ENCODE measurements at places on chromosomes 12 and 14. TPM values are rescaled to one million over a fixed set of nuclear protein-coding genes. Genes with fewer than 3 reads are reported as not detected.

- no peak for DNase-seq
These were observed 46.1 kb downstream of the RASSF3 start for GRCh38 chr12:64656429-64656828.

DNA sequence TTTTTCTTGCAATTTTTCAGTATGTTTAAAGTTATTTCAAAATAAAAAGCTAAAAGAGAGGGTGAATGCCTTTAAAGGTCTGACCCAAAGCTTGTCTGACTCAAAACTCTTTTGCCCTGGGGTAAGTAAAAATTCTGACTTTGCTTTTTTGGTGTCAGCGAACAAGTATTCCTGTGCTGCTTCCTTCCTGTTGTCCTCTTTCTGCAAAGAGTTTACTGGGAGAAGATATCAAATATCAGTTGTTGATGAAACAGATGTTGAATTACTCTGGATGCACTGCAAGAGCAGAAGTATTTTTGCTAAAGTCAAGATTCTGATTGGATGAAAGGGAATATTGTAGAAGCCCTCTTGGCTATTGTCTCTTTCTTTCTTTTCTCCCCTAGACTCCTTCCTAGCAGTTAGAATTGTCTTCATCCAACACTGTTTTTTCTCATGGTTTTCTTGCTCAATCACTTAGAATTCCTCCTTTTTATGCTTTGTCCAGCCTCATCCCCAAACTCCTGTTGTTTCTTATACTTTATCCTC, 62.0 kb downstream of the DACT1 start:
- no peak for DNase-seq

DNA sequence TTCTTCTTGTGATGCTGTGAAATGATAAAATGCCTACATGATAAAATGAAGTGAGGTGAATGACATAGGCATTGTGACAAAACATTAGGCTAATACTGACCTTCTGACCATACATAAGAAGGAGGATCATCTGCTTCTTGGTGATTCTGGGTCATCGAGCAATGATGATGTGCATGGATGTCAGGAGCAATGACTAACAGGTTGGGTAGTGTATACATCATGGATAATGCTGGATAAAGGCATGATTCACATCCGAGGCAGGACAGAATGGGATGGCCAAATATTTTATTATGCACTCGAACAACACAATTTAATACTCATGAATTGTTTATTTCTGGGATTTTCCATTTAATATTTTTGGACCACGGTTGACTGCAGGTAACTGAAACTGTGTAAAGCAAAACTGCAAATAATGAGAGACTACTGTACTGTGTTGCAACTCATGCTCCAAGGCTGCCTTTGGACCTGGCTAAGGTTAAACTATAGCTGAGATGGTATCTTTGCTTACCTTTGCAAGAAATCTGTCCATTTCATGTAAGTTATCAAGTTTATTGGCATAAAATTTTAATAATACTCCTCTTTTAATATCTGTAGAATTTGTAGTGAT, 7.6 kb upstream of the SLC25A21 start:
- DNase-seq, result no peak

GRCh38 chr12:76666290-76666835, 97.6 kb upstream of the ZDHHC17 start:
- DNase-seq, result no peak

DNA sequence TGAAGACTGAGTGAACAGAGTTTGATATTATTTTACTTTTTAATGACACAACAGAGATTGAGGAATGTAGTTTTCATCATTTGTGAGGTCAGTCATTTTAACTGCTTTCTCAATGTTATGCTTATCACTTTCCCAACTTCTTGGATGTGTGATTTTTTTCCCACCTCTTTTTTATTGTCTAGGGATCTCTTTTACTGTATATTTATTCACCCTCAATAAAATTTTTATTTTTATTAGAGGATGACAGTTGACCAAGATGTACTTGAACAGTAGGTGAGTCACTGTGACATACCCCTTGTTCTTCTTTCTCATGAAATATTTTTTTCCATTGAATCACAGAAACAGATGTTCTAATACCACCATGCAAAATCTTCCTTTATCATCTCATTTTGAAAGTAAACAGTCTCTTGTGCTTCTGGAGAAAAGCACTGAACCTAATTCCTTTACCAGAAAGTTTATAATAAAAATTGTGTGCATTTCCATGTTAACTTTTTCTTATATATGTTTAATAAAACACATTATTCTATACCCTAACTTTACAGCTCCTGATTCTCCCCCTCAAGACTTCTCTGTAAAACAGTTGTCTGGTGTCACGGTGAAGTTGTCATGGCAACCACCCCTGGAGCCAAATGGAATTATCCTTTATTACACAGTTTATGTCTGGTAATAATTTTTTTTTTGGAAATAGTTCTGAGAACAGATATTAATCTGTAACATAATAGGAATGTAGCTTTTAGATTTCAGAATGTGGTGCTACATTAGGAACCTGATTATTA, 65.9 kb downstream of the PTPRQ start:
- DNase-seq, result no peak

DNA sequence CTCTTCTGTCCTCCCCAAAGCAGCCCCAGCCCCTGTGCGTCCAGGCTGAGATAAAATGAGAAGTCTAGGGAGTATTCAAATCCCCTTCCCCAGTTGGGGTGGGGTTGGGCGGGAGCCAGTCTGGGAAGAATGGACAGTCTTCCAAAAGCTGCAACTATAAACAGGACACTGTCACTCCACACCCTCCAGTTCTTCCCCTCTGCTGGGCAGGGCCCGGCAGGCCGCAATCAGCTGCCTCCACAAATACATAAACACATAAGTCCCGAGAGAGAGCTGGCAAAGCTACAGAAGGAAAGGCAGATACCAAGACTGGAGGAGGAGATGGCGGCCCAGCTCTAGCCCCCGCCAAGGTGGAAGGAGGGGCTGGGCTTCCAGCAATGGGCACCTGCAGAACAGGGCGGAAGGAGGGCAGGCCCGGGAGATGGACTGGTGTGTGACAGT, 12.7 kb downstream of the LTBP2 start:
- no peak for DNase-seq

DNA sequence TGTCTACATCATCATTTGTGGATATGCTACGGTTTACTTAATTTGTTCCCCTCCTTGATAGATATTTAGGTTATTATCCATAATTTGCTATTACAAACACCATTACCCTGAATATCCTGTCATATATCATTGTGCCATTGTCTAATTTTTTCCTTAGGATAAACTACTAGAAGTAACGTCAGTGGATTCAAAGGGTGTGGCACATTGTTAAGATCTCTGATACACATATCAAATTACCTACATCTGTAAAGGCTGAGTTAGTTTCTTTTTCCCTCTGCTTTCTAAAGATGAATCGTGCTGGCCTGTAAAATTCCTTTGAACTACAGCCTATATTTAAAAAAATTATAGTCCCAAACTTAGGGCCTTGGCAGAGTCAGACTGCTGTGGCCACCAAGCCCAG, 53.9 kb upstream of the STRN3 start:
- no peak for DNase-seq

- no peak for DNase-seq
These were observed 47.9 kb downstream of the SDR9C7 start for GRCh38 chr12:56886319-56886718.

GRCh38 chr12:6507102-6507998, 13.4 kb downstream of the NCAPD2 start:
- DNase-seq, result peak; percentile 48

DNA sequence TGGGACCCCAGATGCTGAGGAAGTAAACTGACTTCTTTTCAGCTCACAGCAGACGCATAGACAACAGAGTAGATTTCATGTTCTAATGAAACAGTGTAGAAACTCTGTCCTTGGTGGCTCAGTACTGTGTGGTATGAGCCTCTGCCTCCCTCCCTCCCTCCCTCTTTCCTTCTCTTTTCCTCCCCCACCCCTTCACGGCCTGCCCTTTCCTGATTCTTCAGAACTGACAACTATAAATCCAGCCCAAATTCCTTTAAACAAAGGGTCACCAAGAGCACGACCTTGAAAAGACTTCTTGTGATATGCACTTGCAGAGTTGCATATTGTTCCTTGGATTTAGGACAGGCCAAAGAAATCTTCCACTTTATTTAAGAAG, 164.0 kb downstream of the ETV6 start:
- DNase-seq, result no peak

DNA sequence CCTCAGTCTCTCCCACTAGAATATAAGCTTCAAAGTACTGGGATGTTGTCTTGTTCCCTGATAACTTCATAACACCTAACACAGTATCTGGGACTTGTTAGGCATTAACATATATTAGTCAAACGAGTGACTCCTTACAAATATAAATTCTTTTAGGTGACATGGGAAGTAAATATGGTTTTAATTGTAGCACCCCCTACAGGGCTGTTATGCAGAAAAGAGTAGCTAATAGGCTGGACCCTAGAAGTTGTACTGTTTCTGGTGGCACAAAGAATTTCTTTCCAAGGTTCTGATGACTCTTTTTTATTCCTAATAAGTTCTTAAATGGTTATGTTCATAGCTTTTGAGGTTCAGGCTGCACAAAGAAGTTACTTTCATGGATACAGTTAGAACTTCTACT, 29.8 kb downstream of the GPATCH2L start:
- DNase-seq, result no peak

DNA sequence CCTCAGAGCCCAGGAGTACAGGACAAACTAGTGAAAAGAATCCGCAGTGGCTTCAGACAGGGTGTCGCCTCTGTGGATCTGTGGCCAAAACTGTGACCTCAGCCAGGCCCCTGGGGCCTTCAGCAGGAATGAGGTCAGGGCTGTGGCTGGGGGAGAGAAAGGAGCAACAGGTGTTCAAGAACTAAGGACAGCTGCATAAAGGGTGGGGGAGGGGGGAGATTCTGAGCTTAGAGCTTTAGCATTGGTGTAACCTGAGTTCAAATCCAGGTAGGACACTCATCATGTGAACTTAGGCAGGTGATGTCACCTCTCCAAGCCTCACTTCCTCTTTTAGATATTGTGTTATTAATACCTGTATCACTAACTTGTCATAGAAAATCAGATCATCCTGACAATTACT, 40.9 kb upstream of the CORO1C start:
- no peak for DNase-seq

The BDKRB2 gene
- total RNA-seq, result 0.18 TPM

The RNASE7 gene
- total RNA-seq, result not detected

The AMN1 gene
- total RNA-seq, result 12.1 TPM

The UNC119B gene
- 53.3 TPM for total RNA-seq

The NKX2-8 gene
- not detected for total RNA-seq

The DPPA3 gene
- 3.9 TPM for total RNA-seq

All from WTC11 (cell line).